Head of caudate nucleus (tissue), 42 donors: ENCODE measurements at places on chromosomes 12 and 14.
A peak's percentile ranks its signal among the peaks of the same experiment; 100 is the strongest.

DNA sequence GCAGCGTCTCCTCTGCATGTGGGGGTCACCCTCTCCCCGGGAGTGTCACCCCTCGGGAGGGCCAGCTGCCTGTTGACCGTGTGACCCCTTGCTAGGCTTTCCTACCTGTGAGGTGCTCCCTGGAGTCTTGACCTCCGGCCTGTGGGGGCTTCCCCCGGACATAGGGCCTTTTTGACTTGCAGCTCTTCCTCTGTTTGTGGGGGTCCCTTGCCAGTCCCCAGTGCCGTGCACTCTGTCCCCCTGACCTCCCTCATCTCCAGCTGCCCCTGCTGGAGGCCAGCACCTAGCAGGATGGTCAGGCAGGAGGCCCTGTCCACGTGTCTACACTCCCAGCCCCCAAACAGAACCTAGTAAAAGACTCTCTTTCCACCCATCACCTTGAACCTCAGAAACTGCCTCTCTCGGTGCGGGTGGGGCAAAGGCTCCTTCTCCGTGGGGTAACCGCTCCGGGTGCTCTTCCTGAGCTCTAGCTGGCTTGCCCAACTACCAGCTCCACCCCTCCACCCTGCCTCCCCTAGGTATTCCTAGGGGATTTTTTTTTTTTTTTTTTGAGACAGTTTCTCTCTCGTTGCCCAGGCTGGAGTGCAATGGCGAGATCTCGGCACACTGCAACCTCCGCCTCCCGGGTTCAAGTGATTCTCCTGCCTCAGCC lies 810 bp downstream of the AACS start:
- no peak for DNase-seq

DNA sequence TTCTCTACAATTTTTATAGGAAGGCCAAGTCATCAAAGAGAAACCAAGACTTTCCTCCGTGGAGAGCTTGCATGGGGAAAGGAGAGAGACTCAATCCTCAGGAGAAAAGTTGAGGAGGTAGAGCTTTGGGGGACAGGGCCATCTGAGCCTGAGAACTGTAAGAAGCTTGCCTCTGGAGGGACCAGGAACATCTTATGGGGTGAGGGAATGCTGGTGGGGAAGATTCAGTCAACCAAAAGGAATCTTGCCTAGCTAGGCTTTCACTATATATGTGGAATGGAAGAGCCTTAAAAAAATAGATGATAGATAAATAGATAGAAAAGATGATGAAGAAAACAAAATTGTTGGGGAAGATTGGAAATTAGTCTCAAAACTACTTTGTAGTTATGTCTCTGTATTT lies 63.5 kb downstream of the DYRK2 start:
- no peak for DNase-seq

DNA sequence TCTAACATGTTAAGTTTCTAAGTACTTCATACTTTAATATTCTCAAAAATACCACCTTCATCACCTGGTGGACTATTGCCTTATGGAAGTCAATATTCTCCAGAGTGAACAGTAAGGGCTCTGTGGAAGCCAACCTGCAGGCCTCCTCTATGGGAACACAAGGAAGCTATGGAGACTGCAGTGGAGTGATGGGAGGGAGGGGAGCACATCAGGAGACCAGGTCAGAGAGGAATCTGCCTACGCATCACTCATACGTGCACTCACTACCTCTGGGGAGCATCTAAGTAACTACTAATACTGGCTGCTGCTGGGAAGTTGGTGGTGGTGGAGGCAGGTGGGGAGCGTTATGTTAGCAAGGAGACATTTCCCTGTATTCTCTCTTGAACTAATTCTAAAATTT lies 19.9 kb downstream of the HECTD4 start:
- DNase-seq = no peak

GRCh38 chr14:34741840-34742239 lies 27.4 kb upstream of the CFL2 start:
- DNase-seq = no peak

DNA sequence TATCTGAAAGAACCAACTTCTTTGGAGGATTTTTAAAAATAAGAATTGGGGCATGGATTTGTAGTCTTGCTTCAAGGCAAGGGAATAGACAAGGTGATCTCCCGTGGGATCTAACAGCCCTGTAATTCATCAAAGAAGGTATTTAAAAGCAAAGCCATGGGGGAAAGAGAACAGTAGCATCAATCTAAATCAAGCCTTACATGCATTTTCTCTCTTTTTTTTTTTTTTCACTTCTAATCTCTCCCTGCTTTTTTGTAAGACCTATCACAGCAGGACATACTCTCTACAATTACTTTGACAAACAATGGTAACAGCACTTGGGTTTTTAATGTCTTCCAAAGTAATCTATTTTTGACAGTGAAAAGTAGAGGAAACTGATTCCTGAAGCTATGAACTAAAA lies 367.9 kb downstream of the PAWR start:
- no peak for DNase-seq

GRCh38 chr12:111297703-111298426 lies 71.0 kb downstream of the PHETA1 start:
- no peak for DNase-seq

DNA sequence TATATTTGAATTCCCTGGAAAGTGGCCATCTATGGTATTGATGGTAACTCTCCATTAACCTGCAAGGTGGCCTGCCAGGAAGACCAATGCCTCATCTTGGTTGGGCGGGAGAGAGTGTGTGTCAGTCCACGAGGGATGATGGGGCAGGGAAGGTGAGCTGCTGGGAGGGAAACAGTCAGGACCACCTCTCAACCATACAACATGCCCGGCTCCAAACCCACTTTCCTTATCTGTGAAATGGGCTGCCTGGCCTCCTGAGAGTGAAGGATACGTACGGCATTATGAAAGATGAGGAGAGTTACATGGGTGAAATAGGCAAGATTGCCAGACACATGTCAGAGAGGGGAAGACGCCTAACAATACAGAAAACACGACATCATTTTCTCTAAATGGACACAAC lies 70.9 kb downstream of the RBM19 start:
- DNase-seq = no peak

- no peak for DNase-seq
These were observed 12.1 kb downstream of the CLEC14A start for GRCh38 chr14:38243696-38244240.

DNA sequence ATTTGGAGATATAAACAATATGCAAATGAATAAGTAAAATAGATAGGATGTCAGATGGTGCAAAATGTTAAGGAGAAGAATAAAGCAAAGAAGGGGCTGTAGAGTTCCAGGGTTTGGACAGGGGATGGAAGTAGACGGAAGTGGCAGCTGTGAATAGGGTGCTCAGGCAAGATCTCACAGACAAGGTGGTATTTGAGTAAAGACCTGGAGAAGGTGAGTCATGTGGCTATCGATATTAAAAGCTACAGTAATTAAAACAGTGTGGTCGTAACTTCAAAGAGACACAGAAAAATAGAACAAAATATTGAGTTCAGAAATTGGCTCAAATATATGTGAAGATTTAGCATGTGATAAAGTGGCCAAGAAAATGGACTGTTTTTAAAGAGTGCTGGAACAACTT lies 61.3 kb upstream of the SLC38A2 start:
- no peak for DNase-seq

GRCh38 chr12:95003921-95004272 lies 400 bp upstream of the NDUFA12 start:
- no peak for DNase-seq

DNA sequence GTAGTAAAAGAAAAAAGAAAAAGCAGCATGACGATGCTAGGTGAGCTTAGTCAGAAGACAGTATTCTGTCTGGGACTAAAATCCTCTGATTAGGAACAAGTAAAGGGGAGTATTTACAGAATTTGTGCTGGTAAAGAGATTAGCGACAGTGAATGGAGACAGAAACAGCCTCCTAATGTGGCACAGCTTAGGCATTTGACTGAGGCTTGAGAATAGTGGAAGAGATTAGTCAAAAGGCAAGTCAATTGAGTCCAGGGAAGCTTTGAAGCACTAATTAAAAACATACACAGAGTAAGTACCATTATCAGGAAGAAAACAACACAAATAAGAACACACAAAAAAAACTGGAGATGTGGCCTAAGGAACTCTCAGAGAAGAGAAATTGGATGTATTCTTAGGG lies 131.9 kb upstream of the CLEC14A start:
- no peak for DNase-seq

DNA sequence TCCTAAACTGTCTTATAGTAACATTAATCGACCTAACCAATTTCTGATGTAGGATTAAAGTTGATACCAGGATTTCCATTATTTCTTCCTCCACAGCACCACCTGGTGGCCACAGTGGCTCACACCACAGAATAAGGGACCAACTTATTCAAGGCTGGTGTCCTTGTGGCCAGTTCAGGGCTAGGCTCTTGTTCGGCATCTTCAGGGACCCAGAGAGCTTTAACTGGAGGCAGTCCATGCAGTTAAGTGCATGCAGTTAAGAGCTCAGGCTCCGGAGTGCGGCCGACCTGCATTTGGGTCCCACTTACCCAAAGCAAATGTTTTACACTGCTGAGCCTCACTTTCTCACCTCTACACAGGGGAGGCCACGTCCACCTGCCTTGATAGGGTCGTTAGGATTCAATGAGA lies 42.0 kb upstream of the GPR68 start:
- DNase-seq = peak; percentile 85

- DNase-seq = peak; percentile 72
These were observed 23.2 kb upstream of the ESRRB start for GRCh38 chr14:76352639-76353281.

GRCh38 chr12:64127811-64128210 lies 94.3 kb downstream of the KICS2 start:
- DNase-seq = no peak

GRCh38 chr12:28552251-28552970 lies 362.2 kb downstream of the CCDC91 start:
- DNase-seq = no peak

DNA sequence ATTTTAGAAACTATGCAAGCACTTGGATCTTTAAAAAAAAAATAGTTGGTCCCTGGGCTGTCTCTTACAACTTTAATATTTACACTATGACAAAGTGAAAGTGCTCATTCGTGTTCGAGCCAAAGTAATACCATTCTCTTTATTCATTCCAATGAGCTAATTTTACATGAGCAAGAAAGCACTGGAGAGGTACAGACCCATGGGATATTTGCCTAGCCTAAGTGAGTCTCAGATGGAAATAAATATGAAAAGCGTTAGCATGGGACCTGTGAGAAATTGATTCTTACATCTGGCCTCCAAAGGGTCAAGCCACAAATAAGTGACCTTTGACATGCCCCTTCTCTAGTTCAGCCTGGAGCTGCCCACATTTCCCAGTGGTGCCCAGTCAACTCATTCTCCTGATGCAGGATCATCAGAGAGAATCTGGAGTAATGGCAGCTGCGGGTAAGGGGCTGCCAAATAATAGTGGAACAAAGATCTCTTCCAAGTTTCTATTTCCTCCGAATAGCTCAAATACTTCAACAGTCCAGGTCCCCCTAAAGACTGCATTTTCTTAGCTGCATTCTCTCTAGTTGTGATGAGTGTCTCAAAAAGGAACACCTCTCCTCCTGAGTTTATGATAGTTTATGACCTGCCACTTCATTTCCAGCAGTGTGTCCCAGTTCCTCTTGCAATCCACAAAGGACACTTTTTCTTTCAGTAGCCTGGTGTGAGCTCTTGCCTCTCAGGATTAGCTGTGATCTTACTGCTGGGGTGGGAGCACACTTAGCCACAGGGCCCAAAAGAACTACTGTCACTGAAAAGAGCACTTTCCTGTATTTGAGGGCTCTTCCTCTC lies 208.2 kb downstream of the DAD1 start:
- no peak for DNase-seq

DNA sequence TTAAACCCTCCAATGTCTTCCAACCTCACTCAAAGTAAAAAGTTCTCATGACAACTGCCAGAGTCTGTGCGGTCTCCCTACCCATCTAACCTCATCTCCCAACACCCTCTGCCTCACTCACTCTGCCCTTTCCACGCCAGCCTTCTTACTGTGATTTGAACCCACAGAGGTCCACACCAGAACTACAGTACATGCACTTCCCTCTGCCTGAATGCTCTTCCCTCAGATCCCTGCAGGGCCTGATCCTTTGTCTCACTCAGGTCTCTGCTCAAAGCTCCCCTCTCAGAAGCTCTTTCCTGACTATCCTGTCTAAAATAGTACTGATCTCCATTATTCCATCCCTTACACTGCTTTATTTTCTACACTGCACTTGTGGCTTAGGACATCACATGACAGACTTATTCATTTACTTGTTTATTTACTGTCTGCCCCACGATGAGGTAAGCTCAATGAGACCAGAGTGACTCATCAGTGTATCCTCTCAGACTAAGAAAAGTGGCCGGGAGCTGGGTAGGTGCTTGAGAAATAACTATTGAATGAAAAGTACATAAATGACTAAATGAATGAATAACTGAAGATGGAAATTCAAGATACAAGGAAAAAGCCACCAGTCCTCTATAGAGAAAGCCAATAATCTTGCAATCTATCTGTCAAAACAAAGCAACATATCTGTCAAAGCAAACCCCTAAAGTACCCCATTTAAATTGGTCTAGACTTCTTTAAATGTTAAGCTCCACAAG lies 17.1 kb downstream of the POMT2 start:
- DNase-seq = no peak

GRCh38 chr12:113061061-113061694 lies 4.6 kb downstream of the DTX1 start:
- DNase-seq = no peak

GRCh38 chr12:76480796-76481195 lies 78.8 kb downstream of the OSBPL8 start:
- DNase-seq = no peak

DNA sequence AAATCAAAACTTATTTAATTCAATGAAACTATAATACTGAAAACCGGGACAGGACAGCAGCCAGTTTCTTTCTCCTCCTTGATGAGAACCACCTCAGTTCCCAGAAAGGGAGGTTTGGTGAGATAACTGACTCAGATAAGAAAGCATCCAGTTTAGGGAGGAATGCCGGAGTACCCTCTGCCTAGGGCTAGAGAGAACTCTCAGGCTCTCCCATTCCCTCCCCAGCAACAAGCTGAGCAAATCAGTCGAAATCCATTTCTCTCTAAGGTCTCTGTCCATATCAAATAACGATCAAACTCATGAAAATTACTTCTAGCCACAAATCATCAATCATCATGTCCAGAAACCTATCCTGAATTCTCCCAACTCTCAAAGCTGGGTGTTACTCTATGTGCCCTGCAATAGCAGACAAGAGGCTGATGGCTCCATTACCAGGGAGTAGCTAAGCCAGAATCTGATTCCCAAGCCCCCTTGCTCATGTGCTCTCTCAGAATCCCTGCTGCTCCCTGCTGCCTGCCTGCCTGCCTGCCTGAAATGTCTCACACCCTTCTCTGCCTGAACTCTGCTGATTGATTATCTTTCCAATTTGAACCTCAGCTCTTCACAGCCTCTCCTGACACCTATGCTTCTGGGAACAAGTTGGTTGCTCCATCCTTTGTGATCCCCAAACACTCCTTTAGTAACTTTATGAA lies 49.4 kb downstream of the SLC25A47 start:
- DNase-seq = no peak

GRCh38 chr14:61329478-61330051 lies 8.2 kb downstream of the PRKCH start:
- DNase-seq = no peak

DNA sequence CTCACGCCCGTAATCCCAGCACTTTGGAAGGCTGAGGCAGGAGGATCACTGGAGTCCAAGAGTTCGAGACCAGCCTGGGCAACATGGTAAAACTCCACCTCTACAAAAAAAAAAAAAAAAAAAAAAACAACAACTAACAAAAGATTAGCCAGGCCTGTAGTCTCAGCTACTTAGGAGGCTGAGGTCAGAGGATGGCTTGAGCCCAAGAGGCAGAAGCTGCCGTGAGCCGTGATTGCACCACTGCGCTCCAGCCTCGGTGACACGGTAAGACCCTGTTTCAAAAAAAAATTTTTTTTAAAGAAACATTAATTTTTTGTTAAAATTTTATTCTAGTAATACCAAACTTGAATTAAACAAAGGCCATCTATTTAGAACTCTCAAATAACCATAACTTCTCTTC lies 77.8 kb downstream of the PPP2R5E start:
- no peak for DNase-seq
